ENCODE measurements at places on chromosomes 6 and 20.
A peak's percentile ranks its signal among the peaks of the same experiment; 100 is the strongest.

GRCh38 chr20:33647603-33648395 lies 14.3 kb upstream of the C20orf144 start:
- no peak for DNase-seq

- no peak for DNase-seq
Measured at GRCh38 chr20:1628621-1629020, 8.8 kb upstream of the SIRPB1 start.

- DNase-seq: no peak
Measured at GRCh38 chr20:61349447-61350165, 97.5 kb downstream of the CDH4 start.

DNA sequence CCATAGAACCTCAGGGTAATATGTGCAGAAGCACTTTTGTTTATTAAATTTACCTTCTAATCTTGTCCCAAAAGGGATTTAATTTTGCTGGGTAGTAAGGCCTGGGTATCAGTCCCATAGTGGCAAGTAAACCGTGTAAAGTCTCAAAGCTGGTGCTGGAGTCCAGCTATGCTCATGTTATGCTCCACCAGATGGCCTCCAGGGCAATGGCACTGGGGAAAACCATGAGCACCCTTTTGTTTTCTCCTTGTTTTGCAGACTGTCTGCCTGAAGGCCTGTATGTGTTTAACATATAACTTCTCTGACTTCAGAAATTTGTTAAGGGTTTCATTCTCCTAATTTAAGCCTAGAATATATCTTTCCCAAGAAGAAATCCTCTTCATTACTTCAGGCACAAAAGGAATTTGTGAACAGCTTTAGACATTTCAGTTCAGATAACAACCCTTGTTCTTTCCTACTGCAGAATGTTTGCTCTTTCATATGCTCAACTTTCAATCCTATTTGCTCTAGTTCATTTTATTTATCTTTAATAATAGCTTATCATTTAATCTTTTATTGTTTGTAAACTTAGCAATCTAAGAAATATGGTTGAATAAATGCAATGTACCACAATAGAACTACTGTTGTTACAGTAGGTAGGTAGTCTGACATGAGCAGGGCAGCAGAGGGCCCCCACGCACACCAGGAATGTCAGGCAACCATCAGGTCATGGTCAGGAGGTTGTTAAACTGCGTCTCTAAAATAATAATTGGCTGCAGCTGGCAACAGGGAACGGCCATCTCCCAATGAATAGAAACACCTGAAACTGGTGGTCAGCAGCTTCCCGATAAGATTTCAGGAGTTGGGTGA lies 162.8 kb downstream of the TENT5A start:
- peak; percentile 26 for DNase-seq

DNA sequence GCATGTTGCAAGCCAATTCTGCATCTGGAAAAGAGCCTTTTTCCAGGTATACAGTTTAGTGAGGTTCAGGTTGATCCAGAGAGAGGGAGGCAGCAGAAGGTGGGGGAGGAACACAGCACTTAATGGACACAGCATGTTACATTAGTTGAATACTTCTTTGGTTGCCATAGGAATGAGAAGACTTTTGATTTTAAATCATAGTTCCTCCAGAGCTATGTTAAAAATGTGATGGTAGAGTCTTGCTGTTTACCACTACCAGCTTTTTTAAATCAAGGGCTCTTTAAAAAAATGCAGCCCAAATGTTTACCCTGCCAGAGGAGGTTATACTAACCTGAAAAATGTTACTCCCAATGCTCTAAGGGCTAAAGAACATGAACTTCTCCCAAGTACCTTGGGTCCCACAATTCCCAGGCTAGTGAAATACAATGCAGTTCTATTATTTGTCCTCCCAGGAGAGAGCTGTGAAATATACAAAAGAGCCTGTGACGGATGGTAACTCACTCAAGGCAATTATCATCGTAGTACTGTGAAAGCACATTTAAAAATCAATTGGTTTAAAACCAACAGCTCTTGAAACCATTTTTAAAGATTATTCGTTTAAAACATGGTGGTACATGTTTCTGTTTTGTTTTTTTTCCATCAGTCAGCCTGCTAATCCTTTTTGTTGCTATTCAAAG lies 6.9 kb upstream of the PHACTR1 start:
- DNase-seq: no peak

- no peak for DNase-seq
Measured at GRCh38 chr6:132390017-132390416, 11.3 kb downstream of the MOXD1 start.

GRCh38 chr6:11066505-11067347 lies 22.6 kb upstream of the ELOVL2 start:
- no peak for DNase-seq

- no peak for DNase-seq
Measured at GRCh38 chr20:10523443-10523842, 88.3 kb downstream of the SLX4IP start.

GRCh38 chr6:136274062-136274461 lies 15.6 kb downstream of the BCLAF1 start:
- no peak for DNase-seq

DNA sequence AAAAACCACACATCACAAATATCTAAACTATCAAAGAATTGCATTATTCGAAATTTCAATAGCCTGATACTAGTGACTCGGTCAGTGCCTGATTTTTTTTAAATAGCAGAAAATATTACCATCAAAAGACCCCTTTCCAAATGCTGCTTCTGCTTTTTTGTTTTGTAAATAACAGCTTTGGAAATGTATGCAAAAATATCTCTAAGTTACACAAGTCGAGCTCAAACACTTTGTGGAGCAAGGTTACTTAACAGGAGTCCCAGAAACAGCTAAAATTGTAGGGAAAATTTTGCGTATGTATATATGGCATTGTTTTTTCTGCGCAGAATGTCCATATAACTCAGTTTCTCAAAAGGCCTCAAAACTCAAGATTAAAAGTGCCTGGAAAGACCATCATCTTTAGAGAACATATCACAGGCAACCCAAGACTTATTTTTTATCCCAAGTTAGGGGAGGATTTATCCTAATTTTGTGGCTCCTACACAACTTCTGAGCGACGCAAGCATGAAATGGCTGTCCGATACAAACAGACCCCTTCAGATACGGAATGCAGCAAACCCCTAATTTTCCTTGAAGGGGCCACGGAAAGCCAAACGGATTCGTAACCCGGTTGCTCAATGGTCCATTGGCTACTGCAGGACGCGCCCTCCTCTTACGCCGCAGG lies 1.3 kb downstream of the CEP85L start:
- DNase-seq: no peak

DNA sequence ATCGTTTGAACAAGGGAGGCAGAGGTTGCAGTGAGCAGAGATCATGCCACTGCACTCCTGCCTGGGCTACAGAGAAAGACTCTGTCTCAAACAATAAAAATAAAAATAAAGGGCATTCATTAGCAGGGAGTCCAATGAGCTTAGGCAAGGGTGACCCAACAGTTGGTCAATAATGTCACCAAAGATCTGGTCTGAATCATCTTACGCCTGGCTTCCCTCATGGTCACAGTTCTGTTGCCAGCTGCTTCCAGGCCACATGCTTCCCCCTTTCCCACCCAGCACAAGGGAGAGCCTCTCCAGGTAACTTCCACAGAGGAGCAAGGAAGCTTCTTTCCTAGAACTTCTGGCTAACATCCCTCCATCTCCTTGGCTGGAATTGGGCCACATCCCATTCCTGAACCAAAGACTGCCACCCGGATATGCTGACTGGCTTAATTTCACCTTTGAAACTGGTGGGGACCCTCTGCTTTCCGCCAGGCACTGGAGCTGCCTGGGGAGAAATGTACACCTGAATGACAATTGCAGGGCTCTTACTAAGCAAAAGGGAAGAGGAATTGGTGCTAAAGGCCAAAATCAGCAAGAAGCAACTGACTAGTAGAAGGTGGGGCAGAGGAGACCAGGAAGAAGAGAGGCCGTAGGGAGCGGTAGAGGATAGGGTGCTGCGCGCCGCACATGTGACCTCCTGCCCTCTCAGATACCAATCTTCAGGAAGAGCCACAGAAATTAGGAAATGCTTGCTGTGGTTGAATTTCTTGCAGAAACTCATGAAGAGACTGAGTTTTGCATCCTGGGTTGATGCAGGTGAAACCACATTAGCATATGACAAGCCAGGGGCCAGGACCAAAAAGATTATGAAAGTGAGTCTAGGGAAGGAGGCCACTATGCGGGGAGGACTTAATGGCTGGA lies 8.3 kb upstream of the SCML4 start:
- DNase-seq: no peak

DNA sequence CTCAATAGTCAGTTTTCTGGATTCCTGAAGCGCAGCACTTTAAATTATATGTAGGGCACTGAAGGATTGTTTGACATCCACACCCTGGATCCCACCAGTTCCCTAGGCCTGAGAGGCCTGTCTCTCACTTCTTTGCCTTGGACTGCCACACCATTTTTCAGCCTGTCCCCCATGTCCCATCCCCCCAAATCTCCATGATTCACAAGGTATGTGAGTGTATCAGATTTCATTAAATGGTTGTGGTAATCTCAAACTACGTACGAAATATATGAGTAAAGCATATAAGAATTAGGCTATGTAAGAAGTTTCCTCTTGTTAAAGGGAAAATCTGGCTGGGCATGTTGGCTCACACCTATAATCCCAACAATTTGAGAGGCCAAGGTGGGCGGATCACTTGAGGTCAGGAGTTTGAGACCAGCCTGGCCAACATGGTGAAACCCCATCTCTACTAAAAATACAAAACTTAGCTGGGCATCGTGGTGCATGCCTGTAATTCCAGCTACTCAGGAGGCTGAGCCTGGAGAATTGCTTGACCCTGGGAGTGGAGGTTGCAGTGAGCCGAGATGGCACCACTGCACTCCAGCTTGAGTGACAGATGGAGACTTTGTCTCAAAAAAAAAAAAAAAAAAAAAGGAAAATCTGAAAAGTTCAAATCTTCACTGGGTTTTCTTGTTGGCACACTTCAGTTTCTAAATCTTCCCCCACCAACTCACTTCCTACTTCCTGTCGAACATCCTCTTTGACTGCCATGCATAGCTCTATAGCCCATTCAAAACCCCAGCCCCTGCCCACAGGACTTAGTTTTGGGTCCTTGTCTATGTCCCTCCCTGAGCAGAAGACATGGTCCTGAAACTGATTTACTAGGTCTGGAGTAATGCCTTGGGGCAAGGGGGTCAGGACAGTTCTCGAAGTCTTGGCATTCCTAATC lies 97.3 kb upstream of the SHLD1 start:
- no peak for DNase-seq

- DNase-seq: peak; percentile 73
Measured at GRCh38 chr20:17504898-17505635, 26.1 kb downstream of the BFSP1 start.

GRCh38 chr20:60553095-60553494 lies 594.9 kb downstream of the CDH26 start:
- DNase-seq: no peak

DNA sequence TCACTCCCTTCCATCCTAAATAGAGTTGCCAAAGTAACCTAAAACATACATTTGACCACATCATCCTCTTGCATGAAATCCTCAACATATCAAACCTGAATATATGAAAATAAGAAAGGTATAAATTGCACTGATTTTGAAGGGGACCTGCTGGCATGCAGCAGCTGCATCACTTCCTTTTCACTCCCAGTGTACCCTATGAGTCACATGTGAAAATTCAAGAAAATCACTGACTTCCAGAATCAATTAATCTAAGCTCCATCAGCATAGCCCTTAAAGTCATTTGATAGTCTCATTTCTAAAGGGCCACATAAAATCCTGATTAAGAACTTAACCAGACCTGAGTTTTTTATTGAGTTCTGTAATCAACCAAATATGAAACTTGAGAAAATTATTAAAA lies 24.3 kb downstream of the SNX14 start:
- no peak for DNase-seq

DNA sequence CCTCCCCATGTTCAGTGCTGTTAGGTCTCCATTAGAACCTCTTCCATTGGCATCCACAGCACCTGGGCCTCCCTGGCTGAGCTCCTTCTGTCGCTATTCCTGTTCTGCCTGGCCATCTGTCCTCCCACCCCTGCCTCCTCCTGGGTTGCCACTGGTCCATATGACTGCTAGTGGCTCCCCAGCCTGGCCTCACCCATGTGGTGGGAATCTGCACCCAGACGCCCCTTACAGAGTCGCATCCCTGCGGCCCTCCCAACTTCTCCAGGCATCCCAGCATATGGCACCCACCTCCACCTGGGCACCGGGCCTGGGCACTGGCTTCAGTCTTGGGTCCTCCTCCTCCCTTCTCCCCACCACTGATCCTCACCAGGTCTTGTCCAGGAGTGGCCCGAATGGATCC lies 7.7 kb downstream of the CDC25B start:
- DNase-seq: no peak

DNA sequence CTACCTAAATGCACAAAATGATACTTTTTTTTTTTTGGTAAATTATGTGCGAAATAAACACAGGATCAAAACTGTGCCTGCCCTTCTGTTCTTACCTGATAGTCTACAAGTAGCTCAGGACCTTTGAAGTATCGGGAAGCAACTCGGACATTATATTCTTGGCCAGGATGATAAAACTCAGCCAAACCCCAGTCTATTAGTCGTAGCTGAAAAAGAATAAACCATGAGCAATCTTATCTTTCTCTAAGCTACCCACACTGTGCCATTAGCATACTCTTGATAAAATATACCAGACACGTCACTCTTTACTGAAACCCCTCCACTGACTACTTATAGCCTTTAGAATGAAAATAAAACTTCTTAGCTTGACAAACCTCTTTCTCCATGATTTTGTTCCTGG lies 29.8 kb upstream of the TBC1D20 start:
- DNase-seq: no peak
